ENCODE measurements at places on chromosomes 11 and 22. TPM values are rescaled to one million over a fixed set of nuclear protein-coding genes. Genes with fewer than 3 reads are reported as not detected.

GRCh38 chr22:18955696-18956095 lies 19.6 kb upstream of the PRODH start:
- DNase-seq: peak; percentile 6

DNA sequence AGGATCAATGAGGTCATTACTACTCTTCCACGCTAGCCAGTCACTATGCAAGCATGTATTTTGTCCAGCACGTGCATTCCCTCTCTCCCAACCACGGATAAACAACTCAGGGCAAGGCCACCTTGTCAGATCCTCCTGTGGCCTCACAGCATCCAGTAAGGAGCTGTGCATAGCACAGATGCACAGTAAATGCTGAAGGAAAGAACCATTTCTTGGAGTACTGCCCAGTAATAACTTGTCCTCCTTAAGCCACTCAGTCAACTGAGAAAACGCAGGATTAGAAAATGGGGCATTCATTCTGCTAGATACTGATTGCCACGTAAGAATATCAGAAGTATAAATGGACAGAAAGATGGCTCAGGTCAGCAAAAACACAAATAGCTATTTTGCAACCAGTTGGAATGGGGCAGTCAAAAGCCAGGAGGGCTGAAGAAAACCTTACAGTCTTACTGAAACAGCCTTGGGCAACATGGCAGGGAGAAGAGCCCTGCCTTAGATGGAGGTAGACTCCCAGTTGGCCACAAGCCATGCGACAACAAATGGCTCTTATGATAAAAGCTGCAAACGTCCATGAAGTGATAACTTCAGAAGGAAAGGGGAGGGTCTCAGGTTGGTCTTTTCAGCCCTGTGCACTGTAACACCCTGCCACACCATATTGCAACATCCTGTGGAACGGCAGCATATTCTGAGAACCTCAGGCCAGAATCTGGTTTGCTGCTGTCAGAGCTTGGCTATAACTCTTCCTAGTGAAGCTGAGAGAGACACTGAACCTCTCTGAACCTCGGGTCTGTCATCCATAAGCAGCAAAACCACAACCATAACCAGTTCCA lies 23.0 kb downstream of the PC start:
- no peak for DNase-seq

- DNase-seq: no peak
Observed at GRCh38 chr11:117477721-117478120, 150.1 kb downstream of the CEP164 start.

DNA sequence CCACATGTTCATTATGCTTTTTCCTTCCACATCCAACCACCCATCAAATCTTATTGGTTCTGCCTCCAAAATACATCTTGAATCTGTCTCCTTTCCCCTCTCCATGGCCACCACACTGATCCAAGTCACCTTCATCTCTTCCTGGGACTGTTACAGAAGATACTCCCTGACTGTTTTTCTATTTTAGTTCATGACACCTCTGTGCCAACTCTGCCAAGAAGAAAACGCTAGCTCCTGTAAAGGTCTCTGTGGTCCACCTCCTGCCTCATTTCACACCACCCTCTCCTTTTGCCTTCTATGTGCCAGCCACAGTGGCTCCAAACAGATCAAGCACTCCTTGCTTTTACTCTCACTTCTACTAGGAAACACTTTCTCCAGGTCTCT lies 58.9 kb upstream of the CLTCL1 start:
- no peak for DNase-seq

GRCh38 chr22:50578776-50579310 lies 616 bp upstream of the CPT1B start:
- DNase-seq: peak; percentile 41

GRCh38 chr11:37333345-37333744 lies 735.3 kb upstream of the RAG2 start:
- DNase-seq: no peak

The HBE1 gene
- total RNA-seq: not detected

DNA sequence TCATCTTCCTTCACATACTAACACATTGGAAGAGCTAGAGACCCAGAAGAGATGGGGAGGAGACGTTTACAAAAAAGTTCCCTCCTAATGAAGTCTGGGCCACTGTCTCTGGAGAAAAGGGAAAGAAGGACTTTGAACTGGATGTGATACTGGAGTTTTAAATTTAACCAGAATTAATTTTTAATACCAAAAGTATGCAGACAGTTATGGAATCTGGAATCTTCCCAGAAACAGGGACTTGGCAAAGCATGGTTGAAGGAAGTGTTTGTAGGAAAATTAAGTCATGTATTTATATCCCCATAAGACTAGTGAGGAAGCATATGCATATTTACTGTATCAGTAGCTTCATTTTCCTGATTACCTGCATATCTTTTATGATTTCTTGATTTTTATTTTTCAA lies 215.5 kb downstream of the TTC28 start:
- DNase-seq: no peak

GRCh38 chr11:71934213-71934612 lies 5.4 kb downstream of the RNF121 start:
- no peak for DNase-seq

The SMC1B gene
- not detected for total RNA-seq

The INSC gene
- total RNA-seq: 1.0 TPM

- peak; percentile 90 for DNase-seq
Observed at GRCh38 chr11:68843703-68844312, 2.1 kb upstream of the CPT1A start.

The GLYAT gene
- not detected for total RNA-seq

DNA sequence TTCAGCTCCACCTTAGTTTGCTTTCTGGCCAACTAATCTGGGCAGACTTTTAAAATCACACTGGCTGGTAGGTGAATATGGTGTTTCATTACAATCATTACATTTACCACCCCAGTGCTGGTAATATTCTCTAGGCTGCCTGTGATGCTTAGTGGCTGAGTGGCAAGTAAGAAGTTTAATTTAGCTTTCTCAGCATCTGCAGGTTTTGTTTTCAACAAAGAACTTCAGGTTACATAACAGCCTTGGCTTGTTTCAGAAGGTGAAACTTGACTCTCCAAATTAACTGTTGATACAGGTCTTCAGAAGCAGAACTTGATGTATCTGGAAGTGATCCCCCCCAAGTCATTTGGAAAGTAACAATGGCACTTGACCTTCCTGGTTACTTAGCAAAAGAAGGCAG lies 423.3 kb upstream of the CCDC90B start:
- no peak for DNase-seq

GRCh38 chr11:30380846-30381245 lies 57.9 kb downstream of the ARL14EP start:
- DNase-seq: no peak

The GUCY1A2 gene
- 1.8 TPM for total RNA-seq

DNA sequence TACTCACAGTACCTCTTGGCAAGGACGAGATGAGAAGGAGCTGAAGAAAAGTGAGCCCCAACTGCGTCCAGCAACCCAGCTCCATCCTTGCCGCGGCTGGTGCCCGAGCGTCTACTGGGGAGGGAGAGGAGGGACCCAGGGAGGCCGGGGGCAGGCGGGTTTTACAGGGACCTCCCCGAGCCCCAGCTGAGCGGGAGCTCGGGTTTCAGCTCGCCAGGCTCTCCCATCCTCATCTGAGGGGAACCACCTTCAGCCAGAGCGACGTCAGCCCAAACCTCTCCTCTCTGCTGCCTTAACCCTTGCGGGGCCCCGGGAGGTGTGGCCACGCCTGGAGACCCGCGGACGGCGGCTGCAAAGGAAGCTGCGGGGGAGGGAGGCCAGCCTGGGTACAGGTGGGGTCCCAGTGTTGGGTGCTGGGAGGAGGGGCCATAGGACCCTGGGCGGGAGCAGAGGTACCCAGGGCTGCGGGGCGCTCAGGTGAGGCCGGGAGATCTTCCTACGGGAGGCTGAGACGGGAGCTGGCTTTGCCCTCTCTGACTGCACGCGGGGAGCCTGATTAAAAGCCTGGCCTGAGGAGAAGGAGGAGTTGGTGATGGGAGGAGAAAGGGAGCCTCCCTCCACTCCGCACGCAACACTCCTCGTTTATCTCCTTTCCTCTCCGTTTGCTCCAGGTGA lies at the start of gene PAMR1:
PAMR1 (minus strand) TSS at position 116 of the 675 bp plus-strand sequence; CDS start at position 85, 31 bp downstream.
- DNase-seq: peak; percentile 79

The GGTLC3 gene
- not detected for total RNA-seq

The NECTIN1 gene
- total RNA-seq: 13.4 TPM

The LRRN4CL gene
- 1.4 TPM for total RNA-seq

DNA sequence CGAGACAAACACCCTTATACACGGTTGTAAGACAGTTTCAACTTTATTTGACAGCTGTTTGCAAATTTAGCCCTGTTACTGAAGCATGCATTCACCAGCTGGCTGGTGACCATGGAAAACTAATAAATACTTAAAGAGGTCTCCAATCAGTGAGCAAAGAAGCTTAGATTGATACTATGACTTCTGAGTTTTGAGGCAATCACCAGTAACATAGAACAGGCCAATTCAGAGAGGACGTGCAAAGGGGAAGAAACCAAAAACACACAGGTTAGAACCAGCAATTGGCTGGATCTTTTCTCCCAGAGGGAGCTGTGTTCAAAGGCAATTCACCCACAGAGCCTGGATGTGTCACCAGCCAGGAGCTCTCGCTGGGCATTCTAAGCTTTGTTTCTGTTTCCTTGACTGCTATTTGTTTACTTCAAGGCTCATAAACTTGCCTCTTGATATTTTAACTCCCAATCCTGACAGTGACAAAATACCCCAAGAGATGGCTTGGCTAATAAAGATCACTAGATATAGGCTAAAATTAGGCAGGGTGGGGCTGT lies 113.6 kb upstream of the MTMR2 start:
- DNase-seq: no peak
